GM23248 (cell line): ENCODE measurements at places on chromosomes 12 and 14.

DNA sequence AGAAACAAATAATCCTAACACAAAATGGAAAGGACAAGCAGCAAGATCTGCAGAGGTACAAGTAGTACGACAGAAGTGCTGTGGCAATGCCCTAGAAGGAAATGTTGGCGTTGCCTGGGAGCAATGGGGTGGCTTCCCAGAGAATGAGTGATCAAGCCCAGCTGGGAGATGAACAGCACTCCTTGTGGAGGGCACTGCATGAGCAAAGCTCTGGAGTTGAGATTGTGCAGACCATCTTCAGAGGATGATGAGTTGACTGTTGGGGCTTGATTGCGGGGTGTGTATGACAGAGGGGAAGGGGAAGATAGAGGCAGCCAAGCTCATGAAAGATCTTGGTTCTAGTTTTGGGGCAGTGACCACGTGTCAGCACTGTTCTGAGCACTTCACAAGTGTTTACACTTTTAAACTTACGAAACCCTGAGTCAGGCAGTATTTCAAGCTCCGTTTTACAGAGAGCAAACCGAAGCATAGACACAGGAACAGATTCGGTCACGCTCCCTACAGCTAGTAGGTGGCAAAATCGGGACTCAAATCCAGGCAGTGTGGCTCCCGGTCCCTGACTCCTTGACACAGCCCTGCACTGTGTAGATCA is 127.2 kb upstream of the LHX5 start:
- no peak for DNase-seq

GRCh38 chr12:114306646-114307045 is 99.3 kb downstream of the TBX5 start:
- peak; percentile 94 for DNase-seq

- no peak for DNase-seq
Observed at GRCh38 chr14:29757711-29758233, 169.9 kb downstream of the PRKD1 start.

- no peak for DNase-seq
Observed at GRCh38 chr12:42469355-42470175, 120.0 kb downstream of the PRICKLE1 start.

- no peak for DNase-seq
Observed at GRCh38 chr12:4789776-4790175, 69.6 kb downstream of the GALNT8 start.

DNA sequence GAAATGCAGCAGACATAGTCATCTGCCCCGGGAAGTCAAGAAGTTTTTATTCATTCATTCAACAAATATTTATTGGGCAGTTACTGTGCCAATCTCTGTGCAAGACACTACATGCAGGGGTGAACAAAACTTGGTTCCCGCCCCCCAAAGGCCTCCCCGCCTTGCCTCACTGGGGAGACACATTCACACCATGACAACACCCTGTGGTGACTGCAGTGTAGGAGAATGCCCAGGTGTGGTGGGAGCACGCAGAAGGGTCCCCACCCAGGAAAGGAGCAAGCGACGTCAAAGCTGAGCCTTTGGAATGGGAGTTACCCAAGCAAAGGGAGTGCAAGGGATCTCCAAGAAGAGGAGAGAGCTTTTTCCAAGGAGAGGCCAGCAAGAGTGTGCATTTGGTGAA is 1.6 kb upstream of the AQP6 start:
- no peak for DNase-seq

- no peak for DNase-seq
Observed at GRCh38 chr12:3157581-3158323, 80.6 kb downstream of the TSPAN9 start.

GRCh38 chr12:57094208-57095160 is 5.6 kb downstream of the NAB2 start:
- no peak for DNase-seq

DNA sequence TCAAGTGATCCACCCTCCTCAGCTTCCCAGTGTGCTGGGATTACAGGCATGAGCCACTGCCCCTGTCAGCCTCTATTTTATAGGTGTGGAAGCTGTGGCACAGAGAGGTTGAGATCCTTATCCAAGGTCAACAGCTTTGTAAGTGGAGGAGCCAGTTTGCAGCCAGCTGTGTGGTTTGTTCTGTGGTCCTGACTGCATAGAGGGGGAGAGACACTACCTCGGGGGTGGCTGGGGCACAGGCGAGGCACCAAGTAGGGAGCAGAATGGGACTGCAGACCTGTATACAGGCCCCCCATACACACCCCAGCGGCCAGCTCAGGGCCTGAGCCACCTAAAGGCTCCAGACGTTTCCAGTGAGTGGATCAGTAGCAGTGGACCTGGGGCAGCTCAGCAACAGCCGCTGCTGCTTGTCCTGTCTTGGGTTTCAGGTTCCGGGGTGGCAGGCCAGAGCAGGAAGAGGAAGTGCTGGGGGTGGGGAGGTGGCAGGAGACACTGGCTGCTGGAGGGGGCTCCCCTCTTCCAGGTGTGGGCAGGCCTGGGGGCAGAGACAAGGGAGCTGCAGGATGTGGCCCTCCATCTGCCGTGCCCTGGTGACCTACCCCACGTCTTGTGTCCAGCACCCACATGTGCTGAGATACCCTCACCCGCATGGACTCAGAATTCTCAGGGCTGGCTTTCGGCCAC is 11.0 kb downstream of the ORAI1 start:
- DNase-seq, result no peak

- no peak for DNase-seq
Observed at GRCh38 chr14:26121181-26121580, 476.7 kb downstream of the NOVA1 start.
